ENCODE measurements at places on chromosomes 7 and 10.

DNA sequence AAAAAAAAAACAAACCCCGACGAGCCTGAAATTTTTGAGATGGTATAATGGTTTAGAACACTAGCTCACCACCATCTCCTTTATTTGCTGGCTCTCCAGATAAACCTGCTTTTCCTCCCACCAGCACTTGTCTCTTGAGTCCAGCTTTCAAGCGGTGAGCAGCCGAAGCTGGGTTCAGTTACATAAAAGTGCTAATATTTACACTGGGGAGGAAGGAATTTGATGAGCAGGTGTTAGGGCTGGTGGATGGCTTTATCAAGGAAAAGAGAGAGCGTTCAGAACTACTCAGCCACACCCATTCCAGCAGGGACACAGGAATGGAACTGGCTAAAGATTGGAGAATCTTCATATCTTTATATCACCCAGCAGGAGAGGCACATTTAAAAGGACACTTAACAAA, 6.6 kb upstream of the CALML3 start:
- peak; percentile 84 for DNase-seq

DNA sequence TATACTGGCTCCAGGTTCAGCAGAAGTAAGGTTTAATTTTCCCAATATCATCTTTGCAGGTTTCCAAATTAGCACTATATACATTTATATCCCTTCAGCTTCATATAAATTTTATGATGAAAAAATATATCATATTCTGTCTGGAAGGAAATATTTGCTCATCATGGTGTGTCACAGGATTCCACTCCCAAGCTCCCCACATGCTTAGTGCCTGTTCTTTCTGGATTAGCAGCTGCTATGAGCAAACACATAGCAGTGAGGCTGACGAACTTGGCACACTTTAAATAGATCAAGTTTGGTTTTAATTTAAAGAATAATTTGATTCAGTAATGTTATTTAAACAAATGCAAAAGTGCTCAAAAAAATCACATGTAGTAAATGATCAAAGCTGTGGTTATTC, 251.9 kb downstream of the AGMO start:
- DNase-seq = no peak

DNA sequence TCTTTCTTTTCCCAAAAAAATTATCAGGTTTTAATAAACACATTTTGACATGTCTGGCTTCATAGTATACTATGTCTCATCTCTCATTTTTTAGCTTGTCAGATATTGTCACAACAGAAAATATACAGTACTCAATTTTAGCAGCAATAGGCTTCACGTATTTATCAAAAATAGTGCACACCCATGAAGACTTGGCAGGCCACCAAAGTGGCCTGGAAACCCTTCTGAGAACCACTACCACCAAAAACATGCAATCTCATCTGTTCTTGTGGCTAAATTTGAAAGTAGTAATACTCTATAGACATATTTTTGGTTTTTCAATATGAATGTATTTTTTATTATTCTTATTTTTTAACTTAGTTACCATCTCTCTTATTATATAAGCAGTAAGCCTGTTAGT, 1094.5 kb upstream of the LRRN3 start:
- DNase-seq = no peak

DNA sequence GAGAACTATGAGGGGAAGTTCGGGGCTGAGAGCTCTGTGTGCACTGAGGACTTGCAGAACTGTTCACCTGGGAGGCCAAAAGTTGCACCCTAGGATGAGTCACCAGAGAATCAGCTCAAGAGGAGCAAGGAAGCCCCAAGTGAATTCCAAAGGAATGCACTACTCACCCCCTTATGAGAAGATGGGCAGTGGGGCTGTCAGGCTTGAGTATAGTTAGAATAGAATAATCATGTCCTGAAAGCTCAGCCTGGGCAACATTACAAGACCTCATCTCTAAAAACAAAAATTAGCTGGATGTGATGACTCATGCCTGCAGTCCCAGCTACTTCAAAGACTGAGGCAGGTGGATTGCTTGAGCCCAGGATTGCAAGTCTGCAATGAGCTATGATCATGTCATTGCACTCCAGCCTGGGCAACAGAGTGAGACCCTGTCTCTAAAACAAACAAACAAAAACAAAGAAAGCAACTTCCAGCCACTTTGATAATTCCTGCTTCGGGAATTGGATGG, 30.0 kb downstream of the MAP3K8 start:
- no peak for DNase-seq

GRCh38 chr7:8434290-8435002, 1.0 kb downstream of the NXPH1 start:
- no peak for DNase-seq

- DNase-seq = no peak
These were observed 155.6 kb upstream of the SEMA3C start for GRCh38 chr7:81074406-81074805.

DNA sequence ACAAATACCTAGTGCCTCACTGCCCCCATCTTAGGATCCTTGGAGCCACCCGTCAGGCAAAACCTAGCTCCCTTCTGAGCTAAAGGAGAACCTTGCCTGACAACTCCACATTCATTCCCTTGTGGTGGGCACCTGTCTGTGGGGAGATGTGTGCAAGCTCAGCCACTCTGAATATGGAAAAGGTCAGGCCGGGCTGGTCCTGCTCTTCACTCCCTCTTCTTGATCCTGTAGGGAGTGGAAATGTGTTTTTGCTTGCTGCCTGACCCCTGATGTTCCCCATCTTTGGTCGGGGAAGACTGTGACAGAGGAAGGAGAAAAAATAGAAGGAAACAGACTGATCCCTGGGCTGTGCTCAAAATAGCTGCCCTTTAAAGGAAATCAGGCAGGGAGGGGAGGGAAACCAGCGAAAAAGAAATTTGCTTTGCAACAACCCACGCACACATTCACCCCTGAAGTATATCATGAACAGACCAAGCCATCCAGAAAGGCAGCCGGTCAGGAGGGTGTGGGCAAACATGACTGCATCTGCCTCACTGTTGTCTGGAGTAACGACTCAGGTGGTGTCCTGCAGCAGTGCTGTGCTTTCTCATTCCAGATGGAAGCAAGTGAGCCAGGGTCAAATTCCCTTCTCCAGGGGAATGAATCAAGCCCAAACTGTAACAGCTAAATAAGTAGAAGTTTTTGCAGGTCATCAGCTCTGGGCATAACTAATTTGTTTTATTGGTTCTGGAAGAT, 74.0 kb downstream of the SCRN1 start:
- DNase-seq = no peak

GRCh38 chr10:106682175-106682574, 482.3 kb downstream of the SORCS1 start:
- no peak for DNase-seq

GRCh38 chr10:112813866-112814591, 136.0 kb upstream of the TCF7L2 start:
- DNase-seq = no peak

GRCh38 chr7:140592964-140593671, 47.5 kb downstream of the DENND2A start:
- DNase-seq = no peak

DNA sequence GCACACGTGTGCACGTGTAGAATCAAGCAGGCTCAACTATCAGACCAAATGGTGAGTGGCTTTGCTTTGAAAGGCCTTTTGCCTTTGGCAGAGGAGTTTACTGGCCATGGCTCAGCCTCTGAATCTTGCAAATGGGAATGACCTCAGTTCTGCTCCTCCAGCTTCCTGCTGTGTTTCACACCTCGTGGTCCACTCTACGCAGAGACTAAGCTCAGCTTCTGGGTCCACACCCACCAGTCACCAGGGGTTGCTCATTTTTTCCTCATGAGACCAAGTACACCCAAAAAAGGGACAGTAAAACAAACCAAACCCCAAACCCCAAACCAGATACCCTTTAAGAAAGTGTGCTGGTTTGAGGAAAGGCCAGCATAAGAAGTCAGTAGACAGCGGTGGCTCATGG, 236.4 kb downstream of the DNAJB6 start:
- no peak for DNase-seq

Data from large intestine (tissue), 12 donors.